LoVo (cell line): ENCODE measurements at places on chromosomes 4 and X.

- DNase-seq = no peak
Observed at GRCh38 chr4:38177035-38177546, 216.9 kb downstream of the PTTG2 start.

DNA sequence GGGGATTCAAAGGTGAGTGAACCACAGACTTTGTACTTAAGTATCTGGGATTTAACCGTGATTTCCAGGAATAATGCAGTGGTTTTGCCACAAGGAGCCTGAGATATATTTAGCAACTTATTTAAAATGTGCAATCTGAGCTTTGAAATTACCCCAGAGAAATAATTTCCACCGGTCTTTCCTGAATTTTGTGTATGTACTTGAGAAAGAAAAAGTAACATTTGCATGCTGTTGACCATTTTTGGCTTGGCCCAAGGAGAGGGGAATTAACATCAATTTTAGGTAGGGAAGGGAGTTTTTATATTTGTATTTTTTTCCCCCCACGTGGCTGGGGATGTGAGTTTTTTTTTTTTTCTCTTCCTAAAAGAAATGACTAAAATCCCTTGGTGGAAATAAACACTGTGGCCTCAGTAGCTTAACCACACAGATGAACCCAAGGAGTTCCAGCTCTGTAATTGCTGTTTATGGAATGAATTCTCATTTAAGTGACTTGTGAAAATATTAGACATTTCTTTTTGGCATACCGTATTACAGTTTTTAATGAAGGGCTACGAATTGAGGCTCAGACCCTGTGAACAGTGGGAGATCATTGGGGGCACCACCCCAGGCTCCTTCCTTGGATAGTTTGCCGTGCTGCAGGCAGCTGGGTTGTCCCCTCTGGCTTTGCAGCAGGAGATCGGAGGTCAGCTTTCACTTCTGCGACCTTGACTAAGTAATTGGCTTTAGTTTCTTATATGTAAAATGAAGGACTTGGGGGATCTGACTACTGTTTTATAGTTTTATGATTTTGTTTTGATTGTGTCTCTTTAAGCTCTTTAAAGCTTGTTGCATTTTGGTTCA lies 116.1 kb downstream of the ARHGAP10 start:
- no peak for DNase-seq

DNA sequence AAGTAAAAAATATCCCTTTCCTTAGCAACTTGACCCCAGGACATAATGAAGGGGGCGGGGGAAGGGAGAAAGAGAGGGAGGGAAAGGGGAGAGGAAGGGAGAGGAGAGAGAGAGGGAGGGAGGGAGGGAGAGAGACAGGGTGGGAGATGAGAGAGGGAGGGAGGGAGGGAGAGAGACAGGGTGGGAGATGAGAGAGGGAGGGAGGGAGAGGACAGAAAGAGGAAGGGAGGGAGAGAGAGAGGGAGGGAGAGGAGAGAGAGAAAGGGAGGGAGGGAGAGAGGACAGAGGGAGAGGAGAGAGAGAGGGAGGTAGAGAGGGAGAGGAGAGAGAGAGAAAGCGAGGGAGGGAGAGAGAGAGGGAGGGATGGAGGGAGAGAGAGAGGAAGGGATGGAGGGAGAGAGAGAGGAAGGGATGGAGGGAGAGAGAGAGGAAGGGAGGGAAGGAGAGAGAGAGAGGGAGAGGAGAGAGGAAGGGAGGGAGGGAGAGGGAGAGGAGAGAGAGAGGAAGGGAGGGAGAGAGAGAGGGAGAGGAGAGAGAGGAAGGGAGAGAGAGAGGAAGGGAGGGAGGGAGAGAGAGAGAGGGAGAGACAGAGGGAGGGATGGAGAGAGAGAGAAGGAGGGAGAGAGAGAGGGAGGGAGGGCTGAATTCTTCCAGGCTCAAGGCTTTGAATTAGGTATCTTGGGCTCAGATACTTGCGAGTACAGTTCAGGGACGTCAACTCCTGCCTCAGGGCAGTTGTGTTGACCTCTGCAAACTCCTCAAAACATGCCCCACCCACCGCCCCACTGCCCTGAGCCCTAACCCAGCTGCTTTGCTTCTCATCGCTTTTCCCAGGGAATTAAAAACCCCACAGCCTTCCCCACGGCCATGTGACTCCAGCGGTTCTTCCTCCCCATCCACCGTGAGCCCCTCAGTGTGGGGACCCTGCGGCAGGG lies 40.0 kb upstream of the ADRA2C start:
- DNase-seq = no peak

GRCh38 chr4:15893962-15894361 lies 44.6 kb downstream of the FGFBP1 start:
- DNase-seq = peak; percentile 57

DNA sequence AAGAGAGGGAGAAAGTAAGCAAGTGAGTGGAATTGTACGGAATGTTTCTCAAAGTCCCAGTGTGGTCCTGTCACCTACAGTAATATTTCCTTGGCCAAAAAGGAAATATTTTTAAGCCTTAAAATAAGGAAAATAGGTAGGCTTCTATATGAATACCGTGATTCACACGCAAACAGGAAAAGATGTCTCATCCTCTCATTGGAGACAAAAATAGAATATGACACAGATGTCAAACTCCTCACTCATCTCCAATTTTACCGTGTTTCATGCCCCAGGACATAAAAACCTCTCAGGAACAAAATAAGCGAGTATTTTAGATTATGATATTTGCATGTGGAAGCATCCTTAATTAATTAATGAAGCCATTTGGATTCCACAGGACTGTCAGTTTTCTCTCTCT lies 1269.5 kb downstream of the RAPGEF2 start:
- DNase-seq = no peak

- no peak for DNase-seq
Observed at GRCh38 chr4:101232074-101232776, 115.1 kb downstream of the PPP3CA start.

DNA sequence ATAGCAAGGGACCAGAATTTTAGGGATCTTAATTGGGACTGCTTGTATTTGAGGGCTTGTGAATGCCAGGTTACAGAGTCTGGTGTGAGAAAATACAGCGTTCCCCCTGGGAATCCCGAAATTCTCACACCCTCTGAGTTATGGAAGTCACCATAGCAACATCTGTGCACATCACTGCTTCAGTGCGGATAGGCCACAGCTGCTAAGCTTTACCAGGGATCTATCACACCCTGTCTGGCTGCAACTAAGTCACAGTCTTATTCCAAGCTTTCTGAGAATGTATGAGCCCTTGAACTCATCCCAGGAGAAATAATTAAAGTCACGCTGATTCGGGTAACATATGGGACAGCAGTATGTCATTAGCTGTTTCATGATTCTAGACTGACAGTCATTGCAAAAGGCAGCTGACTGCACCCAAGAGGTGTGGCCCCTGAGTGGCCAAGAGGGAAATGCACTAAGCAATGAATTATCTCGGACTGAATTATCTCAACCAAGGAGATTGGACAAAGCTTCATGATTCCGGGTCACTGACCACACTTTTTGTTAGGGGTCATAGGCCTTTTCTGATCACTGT lies 46.7 kb upstream of the BTC start:
- no peak for DNase-seq

GRCh38 chr4:150960818-150961217 lies 54.3 kb downstream of the LRBA start:
- no peak for DNase-seq

GRCh38 chr4:138014590-138015288 lies 227.4 kb downstream of the SLC7A11 start:
- no peak for DNase-seq

DNA sequence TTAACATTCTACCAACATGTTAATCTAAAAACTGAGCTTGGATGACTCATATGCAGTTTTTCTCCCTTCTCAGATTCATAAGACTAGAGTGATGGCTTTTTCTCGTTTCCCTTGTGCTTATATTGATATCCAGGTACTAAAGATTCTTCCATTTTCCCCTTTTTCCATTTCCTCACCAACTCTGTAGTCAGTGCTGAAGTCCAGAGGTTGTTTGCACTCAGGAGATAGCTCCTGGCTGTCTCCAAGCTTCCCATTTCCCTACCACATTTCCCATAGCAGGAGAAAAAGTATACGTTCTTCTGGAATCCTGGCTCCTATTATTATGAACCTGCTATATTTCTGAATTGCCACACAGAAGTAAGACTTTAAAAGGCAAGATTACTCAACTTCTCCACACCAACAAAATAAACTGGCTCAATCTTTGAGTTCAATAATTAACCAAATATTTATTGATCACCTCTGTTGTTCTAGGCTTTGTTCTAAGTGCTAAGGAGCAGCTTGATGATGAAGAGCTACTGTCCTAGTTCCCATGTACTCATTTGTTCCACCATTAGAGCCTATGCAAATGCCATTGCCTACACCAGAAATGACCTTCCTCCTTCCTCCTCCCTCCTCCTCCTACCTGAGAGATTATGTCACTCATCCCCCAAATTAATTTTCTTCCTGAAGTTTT lies 454.4 kb upstream of the RPS6KA3 start:
- DNase-seq = no peak

DNA sequence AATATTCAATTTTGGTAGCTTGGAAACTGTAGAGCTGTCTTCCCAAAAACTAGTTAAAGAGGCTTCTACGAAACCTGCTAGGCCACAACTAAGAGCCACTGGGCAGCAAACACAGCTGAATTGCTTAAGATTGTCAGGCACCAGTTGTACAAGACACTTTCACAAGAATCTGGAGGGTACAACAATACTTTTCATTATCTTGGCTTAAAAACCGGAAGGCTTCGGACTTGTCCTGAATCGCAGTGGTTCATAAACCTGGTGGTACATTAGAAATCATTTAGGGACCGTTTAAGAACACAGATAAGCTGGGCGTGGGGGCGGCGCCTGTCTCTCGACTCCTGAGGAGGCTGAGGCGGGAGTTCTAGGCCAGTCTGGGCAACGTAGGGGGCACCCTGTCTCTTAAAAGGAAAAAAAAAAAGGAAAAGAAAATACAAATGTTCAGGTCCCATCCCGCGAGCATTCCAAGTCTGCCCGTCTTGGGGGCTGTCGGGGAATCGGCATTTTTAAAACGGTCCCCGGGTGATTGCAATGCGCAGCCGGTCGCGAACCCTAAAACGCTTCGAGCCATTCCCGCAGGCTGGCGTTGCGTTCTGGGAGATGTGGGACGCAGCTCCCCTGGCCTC lies 763 bp downstream of the PYURF start:
- peak; percentile 37 for DNase-seq

- DNase-seq = peak; percentile 44
Observed at GRCh38 chr4:70183168-70183939, 12.2 kb upstream of the ODAM start.

DNA sequence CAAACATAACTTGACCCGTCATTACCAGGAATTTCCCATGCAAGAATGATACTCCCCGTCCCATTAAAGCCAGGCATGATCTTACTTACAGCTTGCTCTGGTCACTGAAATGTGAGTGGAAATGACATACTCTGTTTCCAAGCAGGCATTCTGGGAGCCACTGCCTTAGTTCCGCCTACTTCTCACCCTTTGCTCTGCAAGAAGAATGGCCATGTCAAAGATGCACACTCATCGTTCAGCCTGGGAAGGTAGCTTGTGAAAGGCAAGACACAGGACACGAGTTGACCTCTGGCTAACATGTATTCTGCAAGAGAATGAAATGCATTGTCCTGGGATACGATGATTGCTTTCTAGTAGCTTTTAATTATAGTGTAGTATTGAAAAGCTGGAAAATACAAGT lies 1144.4 kb downstream of the NLGN4X start:
- no peak for DNase-seq

DNA sequence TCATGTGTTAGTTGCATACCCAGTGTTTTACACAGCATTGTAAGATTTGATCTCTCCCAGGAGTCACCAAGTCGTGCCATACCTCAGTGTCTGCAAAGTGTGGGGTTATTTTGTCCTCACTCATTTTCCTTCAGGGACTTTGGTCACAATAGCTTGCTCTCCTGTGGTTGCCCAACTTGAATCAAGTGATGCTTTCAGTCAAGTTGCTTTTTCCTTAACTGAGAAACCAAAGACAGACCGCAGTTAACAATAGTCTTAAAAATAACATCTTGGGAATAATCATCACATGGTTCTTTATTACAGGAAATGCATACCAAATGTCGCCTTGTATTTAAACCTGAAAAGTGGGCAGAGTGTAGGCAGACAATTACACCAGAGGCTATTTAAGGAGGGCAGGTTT lies 44.5 kb upstream of the NDP start:
- no peak for DNase-seq

- DNase-seq = no peak
Observed at GRCh38 chr4:112516066-112516470, at the start of gene NEUROG2. Gene NEUROG2, minus strand, starts transcription at chr4:112516180. Its CDS starts 705 bp downstream, at chr4:112515475.

DNA sequence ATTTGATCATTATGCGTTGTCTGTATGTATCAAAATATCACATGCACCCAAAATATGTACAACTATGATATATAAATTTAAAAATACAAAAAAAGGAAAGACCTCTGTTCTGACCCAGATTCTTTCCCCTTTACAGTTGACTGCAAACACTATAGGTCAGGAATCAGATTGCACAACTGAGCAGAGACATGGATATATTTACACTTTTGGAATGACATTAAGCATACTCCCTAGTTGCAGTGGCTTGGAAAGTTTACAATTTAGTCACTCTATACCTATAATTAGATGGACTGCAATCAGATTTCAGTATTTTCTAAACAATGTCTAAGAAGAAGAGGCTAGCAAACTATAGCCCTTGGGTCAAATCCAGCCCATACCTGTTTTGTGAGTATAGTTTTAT lies 98.5 kb upstream of the INPP4B start:
- no peak for DNase-seq

DNA sequence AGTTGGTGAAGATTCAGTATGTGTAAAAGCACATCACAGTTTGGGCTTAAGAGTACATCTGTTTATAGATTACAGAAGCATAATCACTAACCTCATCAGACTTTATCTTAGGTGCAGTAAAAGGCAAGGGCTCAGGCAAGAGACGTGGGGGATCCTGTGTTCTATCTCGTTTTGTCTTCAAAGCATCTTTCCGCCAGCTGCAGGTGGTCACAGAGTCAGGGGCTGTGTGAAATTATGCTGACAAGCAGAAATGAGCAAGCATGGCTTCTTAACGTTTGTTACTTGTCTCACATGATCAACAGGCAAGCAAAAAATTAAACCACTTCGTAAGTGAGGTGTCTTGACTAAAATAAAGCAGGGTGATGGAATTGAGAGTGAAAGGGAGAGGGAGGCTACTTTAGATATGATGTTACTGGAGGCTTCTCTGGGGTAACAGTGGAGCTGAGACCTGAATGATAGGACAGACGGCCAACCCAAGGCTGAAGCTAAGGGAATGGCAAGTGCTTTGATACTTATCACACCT lies 1.4 kb upstream of the TEC start:
- DNase-seq = no peak

GRCh38 chr4:111997785-111998184 lies 147.5 kb upstream of the FAM241A start:
- DNase-seq = no peak

DNA sequence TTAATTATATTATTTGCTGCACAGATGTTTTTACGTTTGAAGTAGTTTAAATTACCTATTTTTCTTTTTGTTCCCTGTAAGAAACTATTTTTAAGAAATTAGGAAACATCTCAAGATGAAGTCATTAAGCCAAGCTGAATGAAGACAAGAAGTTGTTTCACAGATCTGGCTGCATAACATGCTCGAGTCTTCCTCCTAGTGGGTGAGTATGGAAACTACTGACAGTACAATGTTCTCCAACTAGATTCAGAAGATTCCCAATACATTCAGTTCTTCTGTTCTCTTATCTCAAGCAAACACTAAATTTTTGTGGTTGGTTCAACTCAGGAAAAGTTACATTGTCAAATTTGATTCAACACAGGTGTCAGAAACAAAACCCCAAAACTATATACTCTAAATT lies 256.8 kb upstream of the VCX start:
- peak; percentile 5 for DNase-seq
